ENCODE measurements at places on chromosomes 11 and 22.

DNA sequence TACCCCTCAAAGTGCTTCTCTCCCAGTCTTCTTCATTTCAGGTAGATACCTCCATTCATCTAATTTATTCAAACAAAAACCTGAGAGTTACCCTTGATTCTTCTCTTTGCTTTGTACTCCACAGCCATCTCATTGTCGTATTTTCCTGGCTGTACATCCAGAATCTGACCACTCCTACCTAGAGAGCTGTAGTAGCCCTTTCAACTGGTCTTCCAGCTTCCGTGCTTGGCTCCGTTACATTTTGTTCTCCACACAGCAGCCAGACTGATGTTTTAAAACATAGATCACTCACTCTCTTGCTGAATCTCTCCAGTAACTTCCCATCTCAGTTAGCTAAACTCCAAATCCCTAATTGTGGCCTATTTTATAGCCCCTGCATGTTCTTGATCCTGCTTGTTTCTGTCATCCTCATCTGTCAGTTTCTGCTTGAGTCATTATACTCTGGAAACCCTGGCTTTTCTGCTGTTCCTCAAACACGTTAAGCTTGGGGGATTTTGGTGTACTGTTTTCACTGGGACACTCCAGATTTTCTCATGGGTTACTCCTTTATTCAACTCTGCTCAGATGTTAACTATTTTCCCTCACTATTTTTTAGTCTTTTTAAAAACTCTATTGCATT lies 7.4 kb downstream of the SPCS2 start:
- no peak for DNase-seq

DNA sequence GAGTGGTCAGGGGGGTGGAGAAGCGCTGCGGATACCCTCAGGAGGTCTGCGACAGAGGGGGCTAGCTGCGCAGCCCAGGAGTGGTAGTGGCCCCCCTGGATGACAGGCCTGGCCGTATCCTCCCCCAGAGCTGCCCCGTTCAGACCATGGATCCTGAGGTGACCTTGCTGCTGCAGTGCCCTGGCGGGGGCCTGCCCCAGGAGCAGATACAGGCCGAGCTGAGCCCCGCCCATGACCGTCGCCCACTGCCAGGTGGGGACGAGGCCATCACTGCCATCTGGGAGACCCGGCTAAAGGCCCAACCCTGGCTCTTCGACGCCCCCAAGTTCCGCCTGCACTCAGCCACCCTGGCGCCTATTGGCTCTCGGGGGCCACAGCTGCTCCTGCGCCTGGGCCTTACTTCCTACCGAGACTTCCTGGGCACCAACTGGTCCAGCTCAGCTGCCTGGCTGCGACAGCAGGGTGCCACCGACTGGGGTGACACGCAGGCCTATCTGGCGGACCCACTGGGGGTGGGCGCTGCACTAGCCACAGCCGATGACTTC lies 505 bp downstream of the NUDT22 start:
- no peak for DNase-seq

DNA sequence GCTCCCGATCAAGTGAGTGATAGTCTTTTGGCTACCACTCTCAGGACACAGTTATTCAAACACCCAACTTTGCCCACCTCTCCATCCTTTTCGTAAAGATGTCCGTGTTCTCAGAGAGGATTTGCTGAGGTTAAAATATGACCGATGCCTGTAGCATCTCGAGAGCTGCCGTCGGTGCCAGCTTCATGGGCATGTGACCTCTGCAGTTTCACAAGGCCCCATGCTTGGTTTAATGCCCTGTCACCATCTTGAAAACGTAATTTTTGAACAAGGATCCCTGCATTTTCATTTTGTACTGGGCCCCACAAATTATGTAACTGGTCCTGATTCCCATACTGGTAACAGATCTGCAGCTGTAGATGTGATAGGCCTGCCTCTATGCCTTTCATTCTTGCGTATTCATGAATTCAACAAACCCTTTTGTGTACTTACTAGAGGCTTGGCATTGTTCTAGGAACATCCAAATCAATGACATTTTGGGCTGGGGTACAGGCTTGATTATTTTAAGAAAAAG lies 85.1 kb downstream of the BMAL1 start:
- no peak for DNase-seq

DNA sequence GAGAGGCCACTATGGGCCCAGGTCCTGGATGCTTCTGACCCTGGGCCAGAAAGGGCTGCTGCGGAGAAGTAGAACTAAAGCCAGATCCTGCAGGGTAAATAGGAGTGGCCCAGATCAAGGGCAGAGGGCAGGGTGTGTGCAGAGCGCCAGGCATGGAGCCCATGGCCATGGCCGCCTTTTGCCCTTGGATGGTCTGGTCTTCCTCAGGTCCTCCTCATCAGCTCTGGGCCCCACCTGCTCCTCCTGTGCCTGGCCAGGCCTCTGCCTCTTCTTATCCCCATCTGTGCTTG lies 277.6 kb downstream of the BRD1 start:
- no peak for DNase-seq

- no peak for DNase-seq
Measured at GRCh38 chr11:31620434-31620833, 110.9 kb downstream of the ELP4 start.

DNA sequence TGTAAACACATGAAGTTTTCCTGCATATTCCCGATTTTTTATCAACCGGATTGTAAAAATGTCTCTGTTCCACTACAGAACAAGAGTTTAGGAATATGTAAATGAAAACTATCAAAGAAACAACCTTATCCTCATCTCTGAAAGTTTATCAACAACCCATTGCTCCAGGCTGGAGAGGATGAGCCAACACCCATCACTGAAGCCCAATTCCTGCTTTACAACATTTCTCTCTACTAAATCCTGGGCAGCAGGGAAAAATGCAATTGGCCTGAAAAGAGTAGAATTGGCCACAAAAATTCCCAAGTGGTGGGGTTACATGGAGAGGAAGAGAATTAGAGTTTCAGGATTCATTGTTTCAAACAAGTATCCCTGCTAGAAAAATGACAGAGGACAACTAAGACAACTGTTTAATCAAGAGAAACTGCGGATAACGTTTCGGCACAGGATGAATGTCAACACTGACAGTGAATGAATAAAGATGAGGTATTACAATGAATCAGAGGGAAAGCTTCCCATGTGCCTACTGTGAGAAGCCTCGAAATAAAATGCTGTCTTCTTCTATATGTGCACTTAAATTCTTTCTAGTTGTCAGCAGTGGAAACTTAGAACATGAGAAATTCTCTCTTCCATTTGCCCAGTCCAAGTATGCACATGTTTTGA lies 317.3 kb upstream of the ANO3 start:
- DNase-seq = no peak

DNA sequence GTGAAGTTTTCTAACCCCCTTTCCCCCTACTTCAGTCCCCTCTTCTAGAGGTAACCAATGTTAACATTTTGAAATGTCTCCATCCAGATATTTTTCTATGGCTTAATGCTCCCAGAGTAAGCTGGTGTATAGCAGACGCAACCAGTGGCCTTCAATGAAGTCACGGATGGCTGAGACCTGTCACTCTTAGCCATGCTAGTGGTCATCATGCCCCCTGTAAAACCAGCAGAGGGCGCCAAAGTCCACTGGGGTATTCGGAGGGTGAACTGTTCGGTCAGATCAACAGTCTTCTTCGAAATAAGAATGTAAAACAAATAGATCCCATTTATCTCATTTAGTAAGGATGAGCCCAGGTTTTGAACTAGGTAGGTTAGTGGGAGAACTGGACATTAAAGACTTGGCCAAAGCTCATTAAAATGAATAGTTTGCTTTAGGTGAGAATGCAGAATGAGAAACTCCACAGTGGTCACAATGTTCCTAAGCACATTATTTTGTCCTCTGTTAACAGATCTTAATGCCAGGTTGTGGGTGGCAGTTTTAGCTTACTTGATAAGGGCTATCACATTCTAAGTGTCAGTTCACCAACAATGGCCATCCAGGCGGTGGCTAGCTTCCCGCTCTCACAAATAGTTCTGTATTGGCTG lies 8.6 kb upstream of the MMP8 start:
- DNase-seq = no peak

DNA sequence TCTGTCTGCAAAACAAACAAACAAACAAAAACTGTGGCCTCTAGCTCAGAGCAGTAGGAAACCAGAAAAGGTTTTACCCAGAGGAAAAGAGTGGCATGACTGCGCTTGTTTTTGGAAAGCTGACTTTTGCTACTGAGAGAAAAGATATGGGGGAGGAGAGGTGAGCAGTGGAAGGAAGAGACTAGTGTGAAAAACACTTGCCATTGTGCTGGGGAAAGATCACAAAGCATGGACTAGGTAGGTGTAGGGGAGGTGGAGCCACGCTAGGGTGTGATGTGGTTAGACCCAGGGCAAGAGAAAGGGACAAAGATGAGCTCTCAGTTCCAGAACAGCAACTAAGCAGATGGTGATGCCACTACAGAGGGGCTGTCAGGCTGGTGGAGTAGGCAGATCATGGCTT lies 319.2 kb downstream of the LARGE1 start:
- no peak for DNase-seq

DNA sequence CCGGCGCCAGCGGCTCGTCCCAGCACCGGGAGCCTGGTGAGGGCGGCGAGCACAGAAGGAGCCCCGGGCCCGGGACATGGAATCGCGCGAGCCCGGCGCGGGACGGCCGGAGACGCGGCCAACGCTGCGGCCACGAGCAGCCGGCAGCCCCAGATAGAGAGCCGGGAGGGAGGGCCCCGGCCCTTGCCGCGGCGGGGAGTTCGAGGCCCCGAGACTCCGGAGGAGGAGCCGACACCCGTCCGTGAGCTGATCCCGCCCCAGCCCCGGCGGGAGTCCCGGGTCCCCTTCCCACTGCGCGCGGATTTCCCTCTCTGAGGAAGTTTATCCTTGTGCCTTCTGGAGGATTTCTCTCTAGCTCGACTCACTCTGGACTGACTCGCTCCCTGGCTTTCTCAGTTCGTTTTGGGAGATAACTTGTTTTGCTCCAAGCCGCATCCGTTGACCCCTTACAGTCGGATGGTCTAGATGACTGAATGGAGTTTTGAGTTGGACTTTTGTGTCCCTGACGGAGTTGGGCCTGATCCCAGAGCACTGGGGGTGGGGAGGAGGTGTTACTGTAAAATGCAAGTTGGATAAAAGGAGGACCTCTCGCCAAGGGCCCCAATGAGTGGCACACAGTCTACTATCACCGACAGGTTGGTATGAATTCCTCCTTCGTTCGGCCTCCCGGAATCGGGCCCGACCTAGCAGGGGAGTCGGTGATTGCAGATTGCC lies 585 bp downstream of the ARHGEF12 start:
- no peak for DNase-seq

DNA sequence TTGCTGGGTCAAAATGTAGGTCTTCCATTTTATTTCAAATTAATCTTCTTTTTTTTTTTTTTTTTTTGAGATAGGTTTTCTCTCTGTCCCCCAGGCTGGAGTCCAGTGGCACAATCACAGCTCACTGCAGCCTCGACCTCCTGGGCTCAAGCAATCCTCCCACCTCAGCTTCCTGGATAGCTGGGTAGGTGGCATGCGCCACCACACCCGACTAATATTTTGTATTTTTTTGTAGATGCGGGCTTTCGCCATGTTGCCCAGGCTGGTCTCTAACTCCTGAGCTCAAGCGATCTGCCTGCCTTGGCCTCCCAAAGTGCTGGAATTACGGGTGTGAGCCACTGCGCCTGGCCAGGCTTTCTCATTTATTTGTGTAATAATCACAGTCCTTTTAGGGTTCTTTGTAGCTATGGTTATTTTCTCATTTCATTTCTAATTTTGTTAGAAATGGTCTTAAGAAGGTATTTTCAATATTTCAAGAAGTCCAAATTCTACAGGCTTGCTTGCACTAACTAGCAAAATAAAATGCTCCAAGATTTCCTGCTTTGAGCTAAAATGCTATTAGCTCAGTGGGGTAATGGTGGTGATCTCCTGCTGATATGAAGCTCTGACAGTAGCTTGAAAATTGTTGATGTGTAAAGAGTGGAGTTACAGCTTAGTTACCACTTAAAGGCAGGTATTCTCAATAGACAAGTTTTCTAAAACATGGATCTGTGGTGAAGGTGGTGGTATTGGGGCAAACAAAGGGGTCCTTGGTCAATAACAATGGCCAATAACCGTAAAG lies 50.0 kb downstream of the RBX1 start:
- no peak for DNase-seq

GRCh38 chr11:8997451-8997850 lies 6.3 kb downstream of the NRIP3 start:
- DNase-seq = no peak

DNA sequence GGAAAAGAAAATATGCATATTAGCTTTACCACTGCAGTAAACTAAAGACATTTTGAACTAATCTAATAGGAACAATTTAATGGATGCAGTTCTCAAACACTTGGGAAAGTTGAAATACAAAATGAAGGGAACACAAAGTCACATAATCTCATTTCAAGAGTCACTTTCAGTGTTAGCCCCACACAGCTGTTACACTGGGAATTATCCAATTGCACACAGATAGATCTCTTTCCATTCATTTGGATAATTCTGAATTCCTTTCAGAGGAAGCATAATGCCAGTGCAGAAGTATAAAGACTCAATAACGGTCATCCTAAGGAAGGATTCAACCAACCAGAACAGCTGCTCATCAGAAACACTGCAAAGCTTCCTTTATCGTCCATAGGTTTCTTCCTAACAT lies 173.3 kb downstream of the GRIA4 start:
- no peak for DNase-seq

- no peak for DNase-seq
Measured at GRCh38 chr22:43308836-43309235, 34.3 kb downstream of the SCUBE1 start.

- no peak for DNase-seq
Measured at GRCh38 chr22:25903294-25903693, 161.3 kb downstream of the MYO18B start.

- no peak for DNase-seq
Measured at GRCh38 chr22:46098525-46099475, 51.5 kb upstream of the PPARA start.

- DNase-seq = no peak
Measured at GRCh38 chr11:132941761-132942160, 590.5 kb downstream of the OPCML start.

GRCh38 chr11:16377746-16378145 lies 21.4 kb upstream of the SOX6 start:
- no peak for DNase-seq

DNA sequence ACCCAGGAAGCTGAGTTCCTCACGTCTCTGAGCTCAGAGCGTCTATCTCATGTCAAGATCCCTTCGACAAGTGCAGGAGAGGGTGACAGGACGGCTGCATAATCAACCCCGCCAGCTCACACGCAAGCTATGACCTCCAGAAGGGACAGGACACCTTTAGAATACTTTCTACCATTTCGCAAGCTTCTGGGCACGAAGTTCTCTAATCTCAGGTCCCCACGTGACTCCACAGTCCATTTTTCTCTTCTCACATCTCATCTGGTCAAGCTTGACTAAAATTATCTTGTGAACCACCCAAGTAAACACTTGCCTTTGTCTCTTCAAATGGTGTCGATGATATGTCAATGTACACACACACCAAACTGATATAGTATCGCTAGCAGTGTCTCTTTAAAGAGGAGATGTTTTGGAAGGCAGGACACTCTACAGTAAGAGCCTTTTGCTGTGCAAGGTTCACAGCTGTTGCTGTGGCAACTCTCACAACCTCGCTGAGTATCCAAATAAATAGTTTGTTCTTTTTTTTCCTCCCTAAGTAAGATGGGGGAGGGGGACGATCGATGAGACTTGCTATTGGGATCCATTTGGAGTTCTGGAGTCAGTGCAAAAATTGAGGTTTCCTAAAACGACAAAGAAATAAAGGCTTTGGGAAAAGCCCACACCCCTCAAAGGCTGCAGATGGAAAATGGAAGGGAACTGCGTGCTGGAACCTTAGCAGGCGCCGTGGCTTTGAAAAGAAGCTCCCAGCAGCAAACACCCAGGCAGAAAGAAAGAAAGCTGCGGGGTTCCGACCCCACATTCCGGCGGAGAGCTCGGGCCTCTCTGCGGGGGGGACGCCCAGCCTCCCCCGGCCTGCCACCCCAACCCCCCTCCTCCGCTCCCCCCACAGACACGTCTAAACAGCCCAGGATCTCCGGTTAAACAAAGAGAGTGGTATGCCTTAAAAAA lies 215.4 kb upstream of the UBASH3B start:
- DNase-seq = peak; percentile 33
